ENCODE measurements at places on chromosomes 3 and 15.

DNA sequence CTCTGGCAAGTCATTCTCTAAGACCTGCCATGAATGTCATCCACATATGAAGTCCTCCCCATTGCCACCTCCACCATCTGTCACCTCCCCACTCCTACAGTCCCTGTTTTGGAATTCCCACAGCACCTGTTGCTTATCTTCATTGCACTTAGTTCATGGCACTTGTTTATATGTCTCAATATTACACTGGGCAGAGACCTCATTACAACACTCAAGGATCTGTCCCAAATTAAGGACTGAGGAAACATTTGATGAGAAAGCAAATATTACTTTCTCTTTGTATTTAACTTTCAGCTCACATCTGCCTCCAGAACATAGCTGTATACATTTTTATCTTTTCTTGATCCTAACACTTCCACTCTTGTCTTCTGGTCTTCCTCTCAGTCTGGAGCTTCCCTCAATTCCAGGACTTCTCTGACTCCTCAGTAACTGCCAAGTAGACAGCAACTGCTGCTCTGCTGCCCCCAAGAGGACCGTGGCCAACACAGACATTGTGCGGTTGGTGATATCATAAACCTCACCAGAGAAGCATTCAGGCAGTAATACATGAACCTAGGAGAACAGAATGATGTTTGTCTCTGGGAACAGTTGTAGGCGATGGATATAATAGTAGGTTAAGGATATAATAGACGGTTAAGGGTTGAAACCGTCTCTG lies 45.0 kb upstream of the FGF12 start:
- DNase-seq: no peak

DNA sequence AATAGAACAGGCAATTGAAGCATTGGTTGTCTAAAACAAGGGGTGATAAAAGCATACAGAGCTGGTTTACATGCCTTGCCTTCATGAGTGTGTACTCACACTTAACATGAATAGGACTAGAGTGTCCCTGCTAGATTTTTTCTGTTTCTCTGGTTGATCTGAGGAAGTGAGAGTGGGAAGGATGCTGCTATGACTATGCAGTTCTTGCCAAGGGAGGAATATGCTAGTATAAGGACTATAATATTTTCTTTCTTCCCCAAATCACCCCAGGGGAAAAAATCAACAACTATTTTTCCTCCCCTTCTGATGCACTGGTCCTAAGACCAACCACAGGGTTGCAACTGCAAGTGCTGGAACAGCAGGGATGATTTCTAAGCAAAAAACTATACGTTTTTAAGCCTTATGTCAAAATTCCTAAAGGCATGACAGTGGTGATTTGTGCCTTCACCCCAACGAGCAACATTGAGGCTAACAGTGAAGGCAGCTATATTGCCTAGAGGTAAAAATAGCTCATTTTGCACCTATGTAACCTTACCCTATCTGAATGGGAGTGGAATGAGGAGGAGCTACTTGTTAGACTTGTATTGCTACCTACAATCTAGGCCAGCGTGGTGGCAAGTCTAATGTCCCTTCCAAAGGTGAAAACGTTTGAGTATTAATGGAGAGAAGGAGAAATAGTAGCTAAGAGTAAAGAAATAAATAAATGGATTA lies 33.5 kb upstream of the USP8 start:
- no peak for DNase-seq

- no peak for DNase-seq
Measured at GRCh38 chr3:76198086-76198485, 412.7 kb upstream of the ZNF717 start.

- no peak for DNase-seq
Measured at GRCh38 chr15:100242989-100243388, 98.8 kb downstream of the ADAMTS17 start.

- DNase-seq: no peak
Measured at GRCh38 chr3:189632242-189632641, 1.1 kb downstream of the TP63 start.

All from T follicular helper cell (primary cell).